Smooth muscle cell of the umbilical artery (primary cell): ENCODE measurements at places on chromosomes 2 and 18. TPM values are rescaled to one million over a fixed set of nuclear protein-coding genes. Genes with fewer than 3 reads are reported as not detected.

The ANKRD30B gene
- total RNA-seq: 0.05 TPM in 1 of 2 replicates, not detected in the other

The CCDC93 gene
- total RNA-seq: 39.5 and 44.7 TPM in 2 replicates

The GBX2 gene
- total RNA-seq: not detected in 2 replicates

The NEUROD1 gene
- not detected in 2 replicates for total RNA-seq

The SPAST gene
- total RNA-seq: 28.9 and 32.7 TPM in 2 replicates

The KLHL41 gene
- total RNA-seq: 0.28 and 0.30 TPM in 2 replicates

The ALLC gene
- not detected in 2 replicates for total RNA-seq
